Stimulated activated CD4-positive, alpha-beta T cell treated with anti-CD3 and anti-CD28 coated beads, Interleukin-15, amount 100 ng/mL, for 24 hours (primary cell): ENCODE measurements at places on chromosomes 7 and 10.

DNA sequence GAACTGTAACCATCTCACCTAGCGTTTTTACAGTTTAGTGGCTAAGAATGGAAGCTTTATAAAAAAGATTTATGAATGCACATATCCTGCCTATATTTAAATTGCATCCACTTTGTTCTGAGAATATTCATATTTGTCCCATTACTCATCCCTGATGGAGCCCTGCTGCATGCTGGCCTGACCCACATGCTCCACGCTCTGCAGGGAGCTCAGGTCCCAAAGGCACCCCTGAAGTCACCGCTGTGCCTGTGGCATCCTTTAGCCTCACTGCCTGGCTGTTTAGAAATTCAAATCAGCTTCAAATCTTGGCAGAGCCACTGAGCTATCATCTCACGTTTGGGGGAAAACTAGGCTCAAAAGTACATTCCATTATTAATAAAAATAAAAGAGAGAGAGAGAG is 24.4 kb downstream of the C10orf90 start:
- no peak for DNase-seq

DNA sequence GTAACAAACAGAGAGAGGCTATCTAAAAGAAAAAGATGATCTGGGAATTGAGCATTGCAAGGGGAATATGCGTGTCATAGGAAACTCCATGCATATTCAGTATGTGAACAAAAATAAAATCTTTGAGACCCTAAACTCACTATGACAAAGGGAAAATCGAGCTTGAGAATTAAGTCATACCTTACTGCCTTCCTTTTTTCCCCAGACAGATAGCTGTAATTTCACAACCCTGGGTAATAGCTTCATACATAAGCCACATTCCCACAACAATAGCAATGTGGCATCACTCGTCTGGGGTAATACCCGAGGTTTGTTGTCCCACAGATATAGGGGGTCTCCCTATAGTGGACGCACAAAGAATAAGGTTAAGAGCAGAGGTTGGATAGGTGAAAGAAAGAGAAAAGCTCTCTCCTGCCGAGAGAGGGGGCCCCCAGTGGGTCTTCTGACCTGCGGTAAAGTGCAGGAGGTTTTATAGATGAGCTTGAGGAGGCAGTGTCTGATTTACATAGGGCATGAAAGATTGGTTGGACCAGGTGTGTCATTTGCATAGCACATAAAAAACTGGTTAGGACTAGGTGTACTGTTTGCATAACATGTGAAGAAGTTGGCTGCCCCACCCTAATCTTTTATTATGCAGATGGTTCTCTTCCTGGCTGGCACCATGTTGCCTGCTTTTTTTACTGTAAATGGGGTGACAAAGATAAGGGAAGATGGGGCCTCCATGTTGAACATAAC is 11.6 kb downstream of the CYP3A43 start:
- no peak for DNase-seq

- no peak for DNase-seq
Measured at GRCh38 chr7:65960351-65961074, 21.5 kb downstream of the GUSB start.

DNA sequence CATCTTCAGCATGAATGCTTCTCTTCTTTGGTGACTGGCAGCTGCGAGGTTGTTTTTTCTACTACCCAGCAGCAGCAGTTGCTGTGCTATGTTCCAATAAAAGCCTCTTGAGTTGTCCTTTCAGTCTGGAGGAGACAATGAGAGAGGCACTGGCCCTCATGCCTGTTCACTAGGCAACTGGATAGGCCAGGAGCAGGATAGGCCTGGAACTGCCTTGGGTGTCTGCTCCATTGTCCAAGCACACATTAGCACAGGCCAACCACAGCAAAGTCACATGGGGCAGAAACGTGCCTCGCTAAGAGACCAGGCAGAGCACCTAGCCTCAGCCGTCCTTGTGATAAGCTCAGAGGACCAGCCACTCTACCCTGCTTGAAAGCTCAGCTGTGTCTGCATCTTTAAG is 76.9 kb upstream of the PDCD4 start:
- no peak for DNase-seq

DNA sequence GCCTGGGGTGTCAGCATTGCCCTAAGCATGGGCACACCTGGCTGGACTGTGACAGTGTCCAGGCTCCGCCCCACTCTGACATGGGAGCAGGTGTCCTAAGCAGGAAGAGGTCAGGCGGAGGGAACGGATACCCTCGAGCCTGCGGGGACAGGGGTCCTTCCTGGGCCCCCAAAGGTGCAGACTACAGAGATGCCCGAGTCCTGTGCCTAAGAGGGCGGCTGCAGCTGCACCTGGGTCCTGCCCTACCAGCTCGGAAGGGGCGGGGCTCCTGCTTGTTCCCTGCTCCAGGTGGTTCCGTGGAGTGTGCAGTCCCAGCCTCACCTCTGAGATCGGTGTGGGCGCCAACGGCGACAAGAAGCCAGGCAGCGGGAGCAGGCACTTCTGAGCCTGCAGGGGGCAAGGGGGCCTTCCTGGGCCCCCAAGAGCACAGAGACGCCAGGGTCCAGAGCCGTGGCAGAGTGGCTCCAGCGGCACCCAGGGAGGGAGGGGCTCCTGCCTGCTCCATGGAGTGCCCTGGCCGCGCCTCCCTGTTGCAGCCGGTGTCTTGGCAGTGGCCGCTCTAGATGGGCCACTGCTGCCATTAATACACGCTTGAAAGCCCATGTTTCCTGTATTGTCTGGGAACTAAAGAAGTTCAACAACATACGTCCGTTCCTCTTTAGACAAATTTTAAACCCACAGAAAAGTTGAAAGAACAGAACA is 64.5 kb upstream of the CACNA2D1 start:
- DNase-seq: no peak

GRCh38 chr7:147858421-147858820 is 732.1 kb upstream of the C7orf33 start:
- no peak for DNase-seq

- no peak for DNase-seq
Measured at GRCh38 chr10:132749371-132749795, 36.6 kb downstream of the NKX6-2 start.

- peak; percentile 62 for DNase-seq
Measured at GRCh38 chr10:118543714-118544400, 51.6 kb downstream of the PRLHR start.

DNA sequence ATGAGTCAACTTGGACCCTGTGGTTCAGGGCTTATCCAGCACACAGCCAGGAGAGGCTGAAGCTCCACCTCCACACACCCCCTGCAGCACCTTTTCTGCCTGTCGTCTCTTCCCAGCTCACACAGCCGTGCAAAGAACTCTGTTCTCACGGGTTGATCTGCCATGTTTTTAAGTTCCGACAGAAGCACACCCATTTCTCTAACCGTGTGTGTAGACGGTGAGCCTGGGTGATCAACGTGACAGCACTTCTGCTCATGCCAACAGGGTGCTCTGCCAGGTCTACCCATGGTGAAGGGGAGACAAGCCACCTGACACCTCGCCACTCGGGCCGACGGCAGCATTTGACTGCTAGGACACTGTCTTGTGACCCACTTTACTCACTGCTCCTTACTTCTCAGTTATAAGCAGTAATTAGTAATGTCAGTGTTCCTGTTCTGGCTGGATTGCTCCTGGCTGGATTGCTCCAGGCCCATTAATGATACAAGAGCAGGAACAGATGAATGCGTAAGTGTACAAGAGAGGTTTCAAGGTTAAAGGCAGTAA is 90.5 kb downstream of the RNF216 start:
- DNase-seq: peak; percentile 47

DNA sequence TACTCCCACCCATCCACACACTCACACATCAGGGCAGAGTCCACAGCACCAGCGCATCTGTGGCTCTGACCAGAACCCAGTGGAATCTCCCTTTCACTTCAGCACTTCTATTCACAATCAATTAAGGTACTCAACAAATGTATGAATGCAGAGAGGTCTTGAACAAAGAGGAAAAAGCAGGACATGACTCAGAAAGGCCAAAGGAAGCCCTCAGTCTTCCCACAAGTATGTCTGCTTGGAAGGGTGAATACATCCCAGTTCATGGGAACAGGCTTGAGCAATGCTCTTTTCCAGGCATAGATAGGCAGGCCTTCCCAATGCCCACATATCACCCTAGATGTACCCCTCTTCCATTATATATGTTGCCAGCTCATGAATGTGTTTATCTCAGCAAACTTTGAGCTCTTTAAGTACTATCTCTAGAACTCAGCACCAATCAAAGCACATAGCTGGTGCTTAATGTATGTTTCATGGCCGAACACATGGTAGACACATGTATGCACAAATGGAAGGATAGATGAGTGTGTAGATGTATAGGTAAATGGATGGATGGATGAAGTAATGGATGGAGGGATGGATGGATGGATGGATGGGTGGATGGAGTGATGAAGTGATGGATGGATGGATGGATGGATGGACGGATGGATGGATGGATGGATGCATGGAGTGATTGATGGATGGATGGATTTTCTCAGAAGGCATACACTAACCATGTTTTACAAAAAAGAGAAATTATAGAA is 507.6 kb downstream of the GRID1 start:
- no peak for DNase-seq

DNA sequence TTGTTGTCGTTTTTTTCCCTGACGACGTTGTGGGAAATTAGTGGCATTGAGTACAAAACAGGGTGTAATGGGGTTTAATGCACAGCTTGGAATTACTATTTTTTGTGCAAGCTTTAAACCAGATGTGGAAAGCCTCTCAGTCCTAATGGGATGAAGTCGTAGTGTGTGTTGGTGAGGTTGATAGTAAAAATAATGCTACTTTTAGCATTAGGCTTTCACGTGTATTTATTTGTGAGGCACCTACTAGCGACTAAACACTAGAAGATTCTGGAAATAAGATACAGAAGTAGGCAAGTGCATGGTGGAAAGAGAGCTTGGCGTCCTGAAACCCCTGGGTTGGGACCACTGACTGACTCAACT is 588 bp upstream of the ORC5 start:
- DNase-seq: no peak

DNA sequence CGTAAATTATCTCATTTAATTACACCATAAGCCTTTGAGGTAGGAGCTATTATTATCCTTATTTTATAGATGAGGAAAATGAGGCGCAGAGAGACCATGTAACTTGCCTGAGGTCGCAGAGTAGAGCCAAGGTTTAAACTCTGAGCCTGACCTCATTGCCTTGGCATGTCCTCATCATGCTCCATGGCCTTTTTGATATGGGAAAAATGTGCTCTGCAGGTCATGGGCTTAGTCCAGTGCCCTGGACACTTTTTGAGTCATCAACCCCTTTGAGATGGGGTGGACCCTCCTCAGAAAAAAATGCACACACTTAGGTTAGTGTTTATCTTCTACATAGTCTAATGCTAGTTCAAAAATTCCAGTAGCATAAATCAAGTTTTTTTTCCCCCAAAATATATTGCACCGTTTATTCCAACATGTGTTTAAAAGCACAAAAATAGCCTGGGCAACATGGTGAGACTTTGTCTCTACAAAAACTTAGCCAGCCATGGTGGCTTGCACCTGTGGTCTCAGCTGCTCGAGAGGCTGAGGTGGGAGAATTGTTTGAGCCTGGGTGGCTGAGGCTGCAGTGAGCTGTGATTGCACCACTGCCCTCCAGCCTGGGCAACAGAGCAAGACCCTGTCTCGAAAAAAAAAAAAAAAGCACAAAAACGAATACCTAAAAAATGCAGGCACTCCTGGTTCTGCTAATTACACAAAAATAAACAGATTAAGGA is 28.6 kb upstream of the TMEM178B start:
- no peak for DNase-seq
